ENCODE measurements at places on chromosomes 6 and 20.

DNA sequence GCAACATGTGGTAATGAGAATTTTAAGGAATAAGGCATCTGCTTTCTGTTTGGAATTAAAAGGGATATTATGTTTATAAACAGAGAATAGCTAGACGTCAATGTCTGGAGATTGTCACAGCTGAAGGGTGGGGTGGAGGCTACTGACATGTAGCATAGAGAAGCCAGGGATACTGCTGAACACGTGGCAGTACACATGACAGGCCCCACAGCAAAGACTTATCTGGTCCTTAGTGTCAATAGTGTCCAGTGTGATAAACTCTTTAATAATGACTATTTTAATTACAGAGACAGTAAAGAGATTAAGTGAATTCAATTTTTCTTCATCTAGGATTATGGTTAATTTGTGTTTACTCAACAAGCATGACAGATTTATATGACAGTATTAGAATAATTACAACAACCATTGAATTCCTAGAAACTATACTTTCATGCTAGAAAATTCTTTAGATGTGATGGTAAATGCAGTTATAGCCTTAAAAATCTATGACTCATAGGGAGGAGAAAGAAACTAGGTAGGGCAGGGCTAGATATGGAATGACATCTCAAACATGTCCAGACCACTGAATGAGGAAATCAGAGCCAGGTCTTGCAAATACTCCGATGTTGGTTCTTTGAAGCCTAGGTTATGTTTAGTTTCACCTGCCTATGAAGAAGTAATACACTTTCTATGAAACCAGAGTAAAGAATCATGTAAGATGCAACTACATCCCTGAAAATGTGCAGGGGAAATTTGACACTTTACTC is 399.5 kb downstream of the PHF3 start:
- DNase-seq = no peak

GRCh38 chr6:137630666-137631065 is 136.5 kb upstream of the OLIG3 start:
- DNase-seq = no peak

DNA sequence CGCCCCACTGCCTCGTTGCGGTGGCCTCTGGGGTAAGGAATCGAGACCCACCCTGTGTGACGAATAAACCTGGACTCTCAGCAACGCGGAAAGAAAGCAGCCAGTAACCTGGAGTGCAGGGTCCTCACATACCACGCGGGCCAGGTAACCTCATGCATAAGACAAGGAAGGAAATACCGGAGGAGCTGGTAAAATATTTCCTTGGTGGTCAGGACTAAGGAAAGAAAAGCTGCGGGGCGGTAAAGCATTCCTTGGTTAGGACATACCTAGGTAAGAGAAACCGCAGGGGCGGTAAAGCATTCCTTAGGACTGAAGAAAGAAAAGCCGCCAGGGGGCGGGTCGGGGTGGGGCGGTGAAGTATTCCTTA is 80.7 kb downstream of the SYTL3 start:
- no peak for DNase-seq

- no peak for DNase-seq
Observed at GRCh38 chr6:72822023-72822422, 200.2 kb downstream of the KCNQ5 start.

DNA sequence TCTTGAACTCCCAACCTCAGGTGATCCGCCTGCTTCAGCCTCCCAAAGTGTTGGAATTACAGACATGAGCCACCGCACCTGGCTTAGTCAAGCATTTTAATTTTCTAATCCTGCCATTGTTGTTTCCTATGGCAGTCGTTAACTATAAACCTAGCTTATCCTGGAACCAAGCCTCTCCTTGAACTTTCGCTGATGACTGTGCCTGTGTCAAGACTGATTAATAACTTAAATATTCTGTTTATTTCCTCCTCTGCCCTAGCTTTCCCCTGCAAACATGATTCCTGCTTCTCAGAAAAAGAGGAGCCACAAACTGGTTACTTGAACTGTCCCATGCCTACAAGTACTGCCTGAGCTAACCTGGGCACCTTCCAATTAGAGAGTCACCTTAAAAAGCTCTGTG is 1.5 kb downstream of the VNN1 start:
- no peak for DNase-seq

- DNase-seq = no peak
Observed at GRCh38 chr6:12334526-12335130, 44.5 kb downstream of the EDN1 start.

- DNase-seq = no peak
Observed at GRCh38 chr6:3805448-3806123, 43.6 kb upstream of the FAM50B start.

DNA sequence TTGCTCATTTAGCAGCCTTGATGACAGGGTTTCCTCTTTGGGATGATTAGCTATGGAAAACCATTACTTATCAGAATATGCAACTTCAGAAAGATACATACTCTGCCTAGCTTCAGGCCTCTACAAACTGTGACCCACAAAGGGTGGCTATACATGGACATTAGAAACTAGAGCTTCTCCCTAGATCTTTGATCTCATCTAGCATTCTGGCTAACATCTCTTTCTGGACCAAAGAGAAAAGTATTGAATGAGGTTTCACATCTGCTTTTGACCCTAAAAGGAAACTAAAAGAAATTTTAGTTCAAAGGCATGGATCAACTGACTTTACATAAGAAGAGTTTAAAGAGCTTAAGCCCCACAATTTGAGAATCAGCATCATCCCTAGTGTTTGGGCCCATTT is 12.4 kb upstream of the HMGN3 start:
- no peak for DNase-seq

DNA sequence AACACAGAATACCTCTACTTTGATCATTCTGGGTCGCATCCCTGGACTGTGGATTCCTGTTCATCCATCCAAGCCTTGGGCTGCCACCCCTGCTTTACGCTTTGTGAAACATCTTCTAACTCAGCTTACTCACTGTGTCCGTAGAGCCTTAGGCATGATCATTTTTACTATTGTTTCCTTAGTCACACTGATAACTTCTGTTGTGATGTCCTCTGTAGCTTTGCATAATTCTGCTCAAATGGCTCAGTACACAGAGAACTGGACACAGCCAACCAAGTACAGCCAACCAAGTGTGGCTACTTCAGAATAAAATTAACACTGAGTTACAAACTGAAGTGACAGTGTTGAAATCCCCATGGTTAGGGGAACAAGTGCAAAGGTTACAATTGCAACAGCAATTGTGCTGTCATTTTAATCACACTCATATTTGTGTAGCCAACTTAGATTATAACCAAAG is 8.6 kb upstream of the FKBP1A start:
- DNase-seq = no peak

DNA sequence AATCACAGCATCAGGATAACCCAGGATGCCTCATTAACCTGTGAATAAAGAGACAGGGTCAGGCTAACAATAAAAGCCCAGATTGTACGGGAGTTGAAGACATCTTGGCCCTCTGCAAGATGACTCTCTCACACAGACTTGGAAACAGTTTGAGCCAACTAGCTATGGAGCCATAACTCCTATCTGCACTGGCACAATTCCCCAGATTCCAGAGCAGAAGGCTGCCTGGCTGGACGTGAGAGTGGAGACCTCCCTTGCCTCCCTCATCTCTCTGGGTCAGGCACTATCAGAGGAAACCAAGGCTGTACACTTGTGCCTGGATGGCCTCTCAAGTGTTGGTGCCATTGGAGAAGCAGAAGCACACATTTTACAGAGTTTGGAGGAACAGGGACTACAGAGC is 312.6 kb downstream of the THBS2 start:
- no peak for DNase-seq

- no peak for DNase-seq
Observed at GRCh38 chr6:5525209-5525608, 263.9 kb downstream of the FARS2 start.

DNA sequence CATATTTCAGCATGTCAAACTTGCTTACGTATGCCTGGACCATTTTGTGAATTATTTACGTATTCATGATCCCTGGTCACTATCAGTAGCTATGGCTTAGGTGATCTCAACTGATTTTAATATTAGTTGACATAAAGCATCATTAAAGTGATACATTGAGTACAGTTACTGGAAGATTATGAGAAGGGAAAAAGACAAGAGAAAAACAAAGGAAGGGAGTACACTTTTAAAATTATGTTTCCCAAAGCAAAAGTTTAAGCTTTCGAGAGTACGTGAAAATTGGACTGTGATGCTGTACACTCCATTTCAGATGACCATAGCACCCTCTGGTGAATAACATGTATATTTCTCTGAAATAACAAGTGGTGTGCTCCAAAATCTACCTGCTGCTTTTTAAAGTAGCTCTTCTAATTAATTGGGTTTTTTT is 215.0 kb upstream of the HSF2 start:
- no peak for DNase-seq

GRCh38 chr6:35484921-35485392 is 11.9 kb downstream of the TEAD3 start:
- no peak for DNase-seq

- no peak for DNase-seq
Observed at GRCh38 chr6:56450882-56451739, 191.6 kb downstream of the DST start.

DNA sequence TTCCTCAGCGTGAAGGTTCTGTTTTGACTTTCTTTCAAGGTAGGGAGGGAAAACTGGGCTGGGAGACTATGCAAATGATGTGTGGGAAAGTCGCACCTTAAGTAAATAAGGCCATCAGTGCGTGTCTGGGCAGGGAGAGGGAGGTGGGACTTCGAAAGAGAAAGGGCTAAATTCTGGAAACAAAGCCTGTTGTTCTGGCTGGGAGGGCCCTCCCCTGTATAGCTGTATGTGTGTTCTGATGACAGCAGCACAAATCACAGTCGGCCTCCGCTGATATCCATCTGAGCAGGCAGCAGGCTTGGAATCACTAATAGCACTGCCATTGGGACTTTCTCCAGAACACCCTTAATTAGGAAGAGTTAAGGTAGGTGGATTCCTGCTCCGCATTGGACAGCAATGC is 19.2 kb downstream of the JAG1 start:
- no peak for DNase-seq

DNA sequence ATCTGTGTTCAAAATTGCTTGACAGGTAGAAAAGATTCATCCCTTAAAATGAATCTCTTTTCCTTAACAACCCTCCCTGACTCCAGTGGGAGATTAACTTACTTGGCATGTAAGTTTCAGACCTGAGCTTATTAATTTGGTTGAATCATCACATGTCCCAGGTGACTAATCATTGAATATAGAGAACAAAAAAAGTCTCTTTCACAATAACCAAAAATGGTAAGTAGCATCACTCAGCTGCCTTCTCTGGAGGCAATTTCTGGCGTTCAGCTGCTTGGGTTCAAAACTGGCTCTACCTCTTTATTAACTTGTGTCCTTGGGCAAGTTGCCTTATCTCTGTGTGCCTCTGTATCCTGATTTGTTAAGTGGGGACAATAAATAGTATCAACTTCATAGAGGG is 2.9 kb downstream of the C6orf141 start:
- DNase-seq = no peak

DNA sequence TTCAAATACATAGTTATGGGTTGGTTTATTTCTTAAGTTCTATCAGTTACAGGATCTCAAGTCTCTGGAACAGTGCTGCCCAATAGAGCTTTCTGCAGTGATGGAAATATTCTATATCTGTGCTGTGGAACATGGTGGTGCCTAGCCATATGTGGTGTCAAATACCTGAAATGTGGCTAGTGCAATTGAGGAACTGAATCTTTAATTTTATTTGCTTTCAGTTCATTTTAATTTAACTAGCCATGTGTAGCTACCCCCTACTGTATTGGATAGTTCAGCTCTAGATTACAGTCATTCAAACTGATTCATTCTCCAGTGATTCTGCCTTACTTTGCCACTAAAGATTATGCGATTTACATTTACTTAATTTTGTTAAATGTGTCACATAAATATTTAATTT is 503.2 kb downstream of the CDKAL1 start:
- DNase-seq = no peak

GRCh38 chr6:39416026-39416425 is 93.5 kb upstream of the KCNK16 start:
- DNase-seq = no peak

DNA sequence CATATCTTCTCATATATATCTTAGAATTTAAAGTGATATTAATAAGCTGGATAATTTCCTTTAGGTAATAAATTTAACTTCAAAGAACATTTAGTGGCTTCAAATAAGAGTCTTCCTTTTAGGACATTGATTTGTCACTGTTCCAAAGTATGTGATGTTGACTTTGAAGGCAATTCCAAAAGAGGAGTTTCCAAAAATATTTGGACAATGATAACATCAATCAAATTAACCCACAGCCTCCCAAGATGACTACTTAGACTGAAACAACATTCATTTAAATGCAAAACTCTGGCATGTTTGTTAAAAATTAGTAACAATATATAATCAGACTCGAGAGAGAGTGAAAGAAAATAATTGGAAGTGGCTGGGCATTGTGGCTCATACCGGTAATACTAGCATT is 211.1 kb downstream of the OGFRL1 start:
- no peak for DNase-seq

GRCh38 chr20:63782521-63782971 is 43.0 kb downstream of the SLC2A4RG start:
- no peak for DNase-seq

- DNase-seq = no peak
Observed at GRCh38 chr6:4316867-4317400, 181.6 kb upstream of the ECI2 start.

DNA sequence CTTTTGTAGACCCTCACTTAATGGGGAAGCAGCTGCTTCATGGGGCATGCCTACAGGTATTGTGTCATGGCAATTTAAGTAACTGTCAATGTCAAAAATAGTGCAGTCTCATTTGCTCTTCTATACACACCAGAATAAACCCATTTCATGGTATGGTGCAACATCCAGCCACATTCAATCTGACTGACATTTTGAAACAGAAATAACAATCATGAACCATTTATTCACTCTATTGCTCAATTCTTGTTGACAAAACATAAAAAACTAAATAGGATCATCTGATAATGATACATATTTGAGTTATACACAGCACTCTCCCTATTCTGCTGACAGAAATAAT is 122.9 kb downstream of the MAP7 start:
- DNase-seq = no peak

DNA sequence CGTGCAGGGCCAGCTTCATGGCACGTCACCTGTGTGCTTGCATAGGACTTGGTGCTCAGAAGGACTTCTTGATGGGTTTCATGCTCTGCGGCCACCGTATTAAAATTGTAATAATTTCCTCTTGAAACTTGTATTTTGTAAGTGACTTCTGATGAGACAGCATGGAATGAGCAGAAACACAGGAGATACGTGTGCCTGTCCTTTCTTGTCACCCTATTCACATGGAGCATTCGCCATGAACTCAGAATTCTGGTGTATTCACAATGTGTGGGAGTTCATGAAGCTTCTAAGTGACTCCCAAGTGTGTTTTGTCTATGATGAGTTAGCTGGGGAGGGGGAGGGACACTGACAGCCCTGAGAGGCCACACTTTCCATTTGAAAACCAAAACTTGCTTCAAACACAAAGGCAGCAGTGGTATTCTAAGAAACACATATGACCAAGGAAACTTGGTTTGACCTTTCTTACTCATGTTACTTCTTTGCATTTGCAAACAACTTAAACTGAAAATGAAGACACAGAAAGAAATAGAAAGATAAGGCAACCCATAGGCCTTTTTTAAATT is 92.1 kb upstream of the NEDD9 start:
- peak; percentile 30 for DNase-seq
